ENCODE measurements at places on chromosomes 2 and 18. TPM values are rescaled to one million over a fixed set of nuclear protein-coding genes. Genes with fewer than 3 reads are reported as not detected.

The ZAP70 gene
- total RNA-seq = 8.3 TPM

The TLX2 gene
- total RNA-seq = not detected

DNA sequence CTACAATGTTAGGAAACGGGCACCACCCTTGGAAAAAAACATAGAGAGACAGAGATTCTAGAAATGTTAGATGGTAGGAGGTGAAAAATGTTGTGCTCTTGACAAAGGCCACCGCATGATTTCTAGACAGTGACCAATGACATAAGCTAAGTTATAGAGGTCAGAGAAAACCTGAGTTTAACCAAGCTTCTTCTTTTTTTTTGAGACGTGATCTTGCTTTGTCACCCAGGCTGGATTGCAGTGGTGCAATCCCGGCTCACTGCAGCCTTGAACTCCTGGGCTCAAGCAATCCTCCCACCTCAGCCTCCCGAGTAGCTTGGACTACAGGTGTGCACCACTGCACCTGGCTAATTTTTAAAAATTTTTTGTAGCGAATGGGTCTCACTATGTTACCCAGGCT is 13.0 kb downstream of the FER1L5 start:
- DNase-seq = no peak
- H3K27ac ChIP-seq = no peak overlapping the region
- no peak overlapping the region for H3K4me3 ChIP-seq
- H3K27me3 ChIP-seq = no peaks in the 10 kb centered on the region

DNA sequence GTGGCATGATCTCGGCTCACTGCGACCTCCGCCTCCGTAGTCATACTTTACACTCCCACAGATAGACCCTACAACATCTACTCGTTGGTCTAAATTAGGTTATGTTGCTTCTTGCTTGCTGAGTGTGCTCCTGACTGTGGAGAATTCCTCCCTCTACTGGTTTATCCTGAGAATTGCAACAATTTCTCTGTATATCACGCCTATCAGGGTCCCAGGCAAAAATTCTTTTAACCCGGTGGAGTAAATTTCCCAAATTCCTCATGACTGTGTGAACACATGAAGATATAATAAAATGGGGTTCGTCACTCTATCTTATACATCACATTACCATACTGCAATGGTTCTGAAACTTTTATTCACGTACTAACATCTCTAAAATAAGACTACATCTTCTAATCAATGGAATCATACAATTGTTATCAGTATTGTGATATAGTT is 156.7 kb downstream of the EVA1A start:
- H3K27me3 ChIP-seq = no peaks in the 10 kb centered on the region
- H3K36me3 ChIP-seq = no peaks in the 10 kb centered on the region
- H3K4me1 ChIP-seq = no peaks in the 10 kb centered on the region
- H3K4me3 ChIP-seq = no peak overlapping the region
- H3K27ac ChIP-seq = no peak overlapping the region

GRCh38 chr2:43461453-43462073 is 134.3 kb downstream of the THADA start:
- no peak overlapping the region for H3K4me3 ChIP-seq
- DNase-seq = no peak
- H3K4me1 ChIP-seq = peaks cover 32% of the 10 kb centered on the region
- no peak overlapping the region for H3K27ac ChIP-seq
- H3K36me3 ChIP-seq = no peaks in the 10 kb centered on the region

- no peak overlapping the region for H3K4me3 ChIP-seq
- no peaks in the 10 kb centered on the region for H3K4me1 ChIP-seq
- H3K27ac ChIP-seq = no peak overlapping the region
- H3K27me3 ChIP-seq = peaks cover 4% of the 10 kb centered on the region
- no peaks in the 10 kb centered on the region for H3K36me3 ChIP-seq
- DNase-seq = no peak
Observed at GRCh38 chr2:44822174-44822573, 119.3 kb upstream of the SIX3 start.

- no peak overlapping the region for H3K4me3 ChIP-seq
- H3K4me1 ChIP-seq = peaks cover 3% of the 10 kb centered on the region
- no peak overlapping the region for H3K27ac ChIP-seq
- no peaks in the 10 kb centered on the region for H3K27me3 ChIP-seq
- no peaks in the 10 kb centered on the region for H3K36me3 ChIP-seq
Observed at GRCh38 chr18:76499637-76500340, 4.7 kb upstream of the ZNF516 start.

- no peak overlapping the region for H3K4me3 ChIP-seq
- no peaks in the 10 kb centered on the region for H3K4me1 ChIP-seq
- DNase-seq = no peak
- H3K27me3 ChIP-seq = no peaks in the 10 kb centered on the region
- H3K27ac ChIP-seq = no peak overlapping the region
- no peaks in the 10 kb centered on the region for H3K36me3 ChIP-seq
Observed at GRCh38 chr2:2175381-2176090, 155.5 kb downstream of the MYT1L start.

DNA sequence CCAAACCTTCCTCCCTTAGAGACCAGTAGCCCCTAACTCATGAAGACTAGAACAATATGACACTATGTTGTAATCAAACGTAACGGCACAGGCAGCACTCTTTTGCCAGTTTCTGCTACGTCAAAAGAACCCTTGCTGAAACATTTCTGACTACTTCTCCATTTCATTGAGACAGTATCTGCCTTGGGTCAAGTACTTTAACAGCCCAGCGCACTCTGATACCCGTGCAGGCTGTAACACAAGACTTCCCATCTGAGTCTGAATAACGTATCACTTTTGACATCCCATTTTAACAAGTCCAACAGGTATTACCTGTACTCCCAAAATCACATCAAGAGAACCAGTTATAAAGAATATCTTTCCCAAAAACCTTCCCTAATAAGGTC is 38.4 kb downstream of the TBC1D8 start:
- H3K4me1 ChIP-seq = peaks cover 10% of the 10 kb centered on the region
- H3K36me3 ChIP-seq = no peaks in the 10 kb centered on the region
- no peak overlapping the region for H3K4me3 ChIP-seq

Data from left lung (tissue), 14 donors.